ENCODE measurements at places on chromosomes 7 and 10.

- DNase-seq: no peak
Measured at GRCh38 chr7:9026121-9026520, 592.7 kb downstream of the NXPH1 start.

DNA sequence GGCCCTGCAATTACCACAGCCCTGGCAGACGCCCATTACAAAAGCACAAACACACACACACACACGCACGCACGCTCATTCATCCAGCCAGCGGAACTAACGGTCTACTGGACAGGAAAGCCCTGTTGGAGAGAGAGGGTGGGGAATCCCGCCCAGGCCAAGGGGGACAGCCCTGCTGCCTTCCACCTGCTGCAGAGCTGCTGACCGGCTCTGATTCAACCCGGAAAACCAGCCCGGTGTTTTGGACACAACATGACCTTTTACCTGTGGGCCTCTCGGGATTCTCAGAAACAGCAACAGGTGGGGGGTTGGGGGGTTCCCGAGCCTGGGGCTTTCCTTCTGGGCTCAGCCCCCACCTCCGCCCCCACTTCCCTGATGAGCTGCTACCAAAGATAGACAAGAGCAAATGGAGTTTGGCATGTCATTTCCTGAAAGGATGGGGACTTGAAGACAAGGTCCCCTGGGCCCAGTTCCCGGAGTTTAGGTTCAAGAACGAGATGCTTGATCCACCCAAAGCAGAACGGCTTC, 18.5 kb upstream of the SERPINE1 start:
- DNase-seq: no peak

DNA sequence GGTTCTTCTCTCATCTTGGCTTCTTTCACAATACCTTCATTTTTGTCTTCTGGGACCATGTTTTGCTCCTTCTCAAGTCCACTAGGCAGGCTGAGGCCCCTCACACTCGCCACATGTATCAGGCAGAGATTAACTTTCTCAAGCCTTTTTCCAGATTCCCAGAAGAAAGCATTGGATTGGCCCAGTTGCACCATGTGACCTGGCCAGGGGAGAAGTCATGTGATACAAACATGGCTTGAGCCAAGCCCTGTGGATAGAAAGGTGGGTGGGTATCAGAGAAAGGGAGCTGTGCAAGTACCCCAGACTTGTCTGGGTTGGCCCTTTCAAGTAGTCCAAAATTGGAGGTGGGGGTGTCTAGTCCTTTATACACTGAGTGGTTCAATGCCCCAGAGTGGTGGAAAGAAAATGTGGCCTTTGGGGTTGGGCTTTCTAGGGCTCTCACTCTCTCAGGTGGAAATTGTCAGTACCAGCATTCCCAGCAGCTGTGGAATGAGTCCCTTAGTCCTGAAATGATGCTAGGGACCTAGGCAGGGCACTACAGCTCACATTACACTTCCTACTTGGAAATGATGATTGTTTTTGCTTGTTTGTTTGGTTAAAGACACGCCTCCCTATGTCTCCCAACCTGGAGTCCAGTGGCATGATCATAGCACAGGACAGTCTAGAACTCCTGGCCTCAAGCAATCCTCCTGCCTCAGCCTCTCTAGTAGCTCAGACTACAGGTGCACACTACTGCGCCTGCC, 36.9 kb upstream of the C10orf67 start:
- no peak for DNase-seq

- DNase-seq: no peak
Measured at GRCh38 chr10:44333511-44333910, 51.4 kb downstream of the CXCL12 start.

DNA sequence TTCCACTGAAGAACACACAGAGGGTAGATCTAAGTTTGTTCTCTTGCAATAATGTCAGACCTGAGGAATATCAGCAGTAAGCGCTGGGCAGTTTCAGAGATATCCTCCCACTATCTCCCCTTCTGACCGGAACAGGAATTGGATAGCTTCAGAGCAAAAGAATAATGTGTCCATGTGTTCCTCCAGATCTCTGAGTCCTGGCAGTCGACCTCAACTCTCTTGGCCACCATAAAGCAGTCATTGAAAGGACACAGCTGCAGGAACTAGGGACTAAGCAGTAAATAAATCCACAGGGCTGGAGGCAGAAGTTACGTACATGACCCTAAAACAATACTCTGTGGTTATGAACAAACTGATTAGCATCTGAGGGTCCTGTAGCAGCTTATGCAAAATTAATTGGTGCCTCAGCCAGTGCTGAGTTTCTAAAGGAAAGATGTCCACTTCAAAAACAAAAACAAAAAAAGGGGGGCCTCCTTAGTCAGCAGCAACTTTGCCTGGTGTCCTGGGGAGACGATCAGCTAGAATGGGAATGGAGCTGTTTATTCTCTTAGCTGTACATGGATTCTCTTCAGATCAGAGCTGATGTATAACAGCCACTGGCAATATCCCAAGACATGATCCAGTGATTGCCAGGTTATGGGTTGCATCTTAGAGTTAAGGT, 6.4 kb upstream of the PRTFDC1 start:
- DNase-seq: no peak

DNA sequence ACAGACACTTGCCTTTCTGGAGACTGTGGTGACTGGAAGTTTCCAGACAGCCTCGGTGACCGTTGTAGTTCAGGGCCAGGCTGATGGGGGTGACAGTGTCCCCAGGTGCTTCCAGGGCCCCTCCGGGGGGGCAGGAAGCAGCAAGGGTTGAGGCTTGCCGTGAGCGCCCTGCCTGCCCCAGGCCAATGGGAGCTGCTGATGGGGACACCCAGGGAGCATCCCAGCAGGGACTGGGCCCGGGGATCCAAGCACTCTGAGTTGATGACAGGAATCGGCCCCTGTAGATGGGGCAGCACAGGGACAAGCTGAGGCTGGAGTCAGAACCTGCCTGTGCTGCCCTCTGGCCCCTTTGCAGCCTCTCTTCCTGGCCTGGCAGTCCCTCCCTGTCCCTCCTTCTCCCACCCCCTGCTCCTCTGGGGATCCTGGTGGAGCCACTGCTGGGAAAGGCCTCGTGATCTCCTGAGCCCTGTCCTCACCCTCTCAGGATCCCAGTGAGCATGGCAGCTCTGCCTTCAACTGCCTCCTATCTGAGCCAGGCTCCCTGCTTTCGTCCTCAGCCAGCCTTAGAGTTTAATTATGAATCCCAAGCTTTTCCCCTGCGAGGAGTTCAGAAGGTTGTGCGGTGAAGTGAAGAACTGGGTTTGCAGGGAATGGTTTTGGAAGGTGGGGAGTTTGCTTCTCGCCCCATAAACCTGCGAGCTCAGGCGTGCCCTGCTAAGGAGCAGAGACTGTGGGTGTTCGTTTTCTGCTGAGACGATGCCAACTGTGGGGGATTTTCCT, 84.7 kb downstream of the ADCY1 start:
- DNase-seq: no peak

- no peak for DNase-seq
Measured at GRCh38 chr7:106381252-106381651, 96.5 kb upstream of the NAMPT start.

DNA sequence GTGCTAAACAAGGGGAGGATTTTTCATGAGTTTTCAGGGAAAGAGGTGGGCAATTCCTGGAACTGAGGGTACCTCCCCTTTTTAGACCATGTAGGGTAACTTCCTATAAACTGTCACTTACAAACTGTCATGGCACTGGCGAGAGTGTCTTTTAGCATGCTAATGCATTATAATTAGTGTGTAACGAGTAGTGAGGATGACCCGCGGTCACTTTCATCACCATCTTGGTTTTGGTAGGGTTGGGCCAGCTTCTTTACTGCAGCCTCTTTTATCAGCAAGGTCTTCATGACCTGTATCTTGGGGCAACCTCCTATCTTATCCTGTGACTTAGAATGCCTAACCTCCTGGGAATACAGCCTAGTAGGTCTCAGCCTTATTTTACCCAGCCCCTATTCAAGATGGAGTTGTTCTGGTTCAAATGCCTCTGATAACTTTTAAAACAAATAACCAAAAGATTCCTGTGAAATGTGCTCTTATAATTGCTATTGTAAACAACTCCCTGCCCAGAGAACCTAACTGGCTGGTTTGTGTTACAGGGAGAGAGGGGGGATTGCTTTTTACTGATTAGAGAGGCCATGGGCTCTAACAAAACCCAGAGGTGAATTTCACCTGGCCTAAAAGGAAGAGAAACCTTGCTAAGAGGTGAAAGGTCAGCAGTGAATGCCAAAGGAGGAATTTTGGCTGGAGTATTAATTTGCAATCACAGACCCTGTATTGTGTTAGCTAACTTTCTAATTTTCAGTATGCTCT, 64.3 kb downstream of the EEPD1 start:
- DNase-seq: no peak

DNA sequence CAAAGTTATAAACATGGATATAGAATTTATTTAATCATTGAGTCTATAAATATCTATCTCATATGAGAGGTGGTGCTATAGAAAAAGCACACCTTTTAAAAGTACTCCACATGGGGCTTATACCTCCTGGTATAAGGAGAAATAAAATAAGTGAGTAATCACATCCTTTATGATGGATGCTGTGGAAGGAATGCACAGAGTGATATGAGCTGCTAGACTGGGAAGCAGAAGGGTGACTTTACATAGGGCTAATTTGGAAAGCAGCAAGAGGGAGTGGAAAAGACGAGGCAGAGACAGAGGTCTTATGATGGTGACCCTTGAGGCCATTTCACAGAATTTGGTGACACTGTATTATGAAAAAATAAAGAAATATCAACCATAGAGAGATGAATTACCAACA, 59.4 kb upstream of the AHR start:
- no peak for DNase-seq

- DNase-seq: no peak
Measured at GRCh38 chr10:124366825-124367224, 51.9 kb downstream of the OAT start.

DNA sequence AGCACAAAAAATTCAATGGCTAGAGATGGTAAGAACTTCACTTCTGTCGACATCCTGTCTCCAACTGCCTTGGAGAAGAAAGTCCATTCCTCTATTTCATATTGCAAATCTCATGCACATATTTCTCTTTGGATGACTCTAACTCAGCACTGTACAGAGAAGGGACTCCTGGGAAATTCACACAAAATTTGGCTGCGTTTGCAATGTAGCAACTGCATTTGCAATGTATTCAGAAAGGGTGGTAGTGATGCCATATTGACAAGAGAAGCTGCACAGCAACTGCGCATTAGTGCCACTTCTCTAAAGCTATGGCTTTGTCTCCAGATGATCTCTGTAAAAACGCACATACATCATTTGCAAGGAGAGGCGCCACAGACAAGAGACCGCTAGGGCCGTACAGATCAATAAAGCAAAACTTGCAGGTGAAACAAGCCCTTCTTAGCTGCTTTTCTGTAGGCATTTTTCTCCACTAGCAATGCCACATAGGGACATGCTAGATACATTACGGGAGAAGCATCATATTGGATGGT, 389.5 kb downstream of the TCERG1L start:
- no peak for DNase-seq

DNA sequence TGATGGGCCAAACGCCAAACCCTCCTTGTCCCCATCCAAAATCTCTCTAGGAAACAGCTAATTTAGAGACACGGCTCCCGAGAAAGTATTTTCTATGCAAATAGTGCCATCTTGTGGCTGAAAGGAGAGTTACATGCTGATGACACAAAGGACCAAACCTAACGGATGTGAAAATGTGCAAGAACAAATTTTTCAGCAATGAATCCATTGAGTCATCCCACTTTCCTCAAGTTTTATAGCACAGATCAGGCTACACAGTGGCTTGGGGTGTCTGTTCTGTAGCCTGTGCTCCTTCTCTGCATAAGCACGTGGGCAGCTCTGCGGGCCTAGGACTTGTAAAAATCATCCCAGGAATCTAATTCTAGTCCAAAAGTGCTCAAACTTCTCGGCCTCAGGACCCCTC, 154.8 kb upstream of the PRR15 start:
- DNase-seq: peak; percentile 16

DNA sequence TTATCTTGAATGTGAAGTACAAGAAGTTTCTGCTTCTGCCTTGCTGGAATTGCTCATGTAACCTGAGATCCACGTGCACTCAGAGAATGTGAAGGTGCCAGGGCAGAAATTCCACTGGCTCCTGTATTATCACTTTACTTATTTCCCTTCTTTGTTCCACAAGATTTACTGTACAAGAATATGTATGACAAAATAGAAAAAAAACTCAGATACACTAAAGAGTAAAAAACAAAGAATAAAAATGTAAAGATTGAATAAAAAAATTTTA, 43.0 kb downstream of the PLCE1 start:
- DNase-seq: no peak

DNA sequence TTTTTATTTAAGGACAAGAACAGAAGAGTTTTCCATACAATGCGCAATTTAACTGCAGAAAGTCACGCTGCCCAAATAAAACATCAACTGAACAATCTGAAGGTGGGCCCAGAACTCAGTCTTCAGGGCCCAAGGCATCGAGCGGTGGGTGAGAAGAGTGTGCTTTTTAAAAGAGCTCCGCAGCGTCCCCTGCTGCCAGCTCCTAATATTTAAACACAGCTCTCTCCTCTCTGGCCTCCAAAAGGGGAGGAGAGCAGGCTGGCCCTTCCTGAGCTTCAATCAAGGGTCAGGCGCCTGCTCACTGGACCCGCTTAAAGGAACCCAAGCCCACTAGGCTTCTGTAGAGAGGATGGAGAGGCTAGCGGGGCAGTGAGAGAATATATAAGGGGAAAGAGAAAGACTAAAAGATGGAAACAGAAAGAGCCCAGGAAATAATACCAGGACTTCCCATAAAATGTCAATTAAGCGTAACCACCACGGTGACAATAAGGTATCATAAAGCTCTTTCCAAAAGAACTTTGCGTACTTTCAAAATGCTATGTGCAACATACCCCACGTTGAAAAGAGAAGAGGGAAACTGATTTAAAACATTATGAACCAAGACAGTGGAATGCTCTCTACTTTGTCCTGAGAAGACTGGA, 2.8 kb downstream of the FAM53B start:
- DNase-seq: no peak

DNA sequence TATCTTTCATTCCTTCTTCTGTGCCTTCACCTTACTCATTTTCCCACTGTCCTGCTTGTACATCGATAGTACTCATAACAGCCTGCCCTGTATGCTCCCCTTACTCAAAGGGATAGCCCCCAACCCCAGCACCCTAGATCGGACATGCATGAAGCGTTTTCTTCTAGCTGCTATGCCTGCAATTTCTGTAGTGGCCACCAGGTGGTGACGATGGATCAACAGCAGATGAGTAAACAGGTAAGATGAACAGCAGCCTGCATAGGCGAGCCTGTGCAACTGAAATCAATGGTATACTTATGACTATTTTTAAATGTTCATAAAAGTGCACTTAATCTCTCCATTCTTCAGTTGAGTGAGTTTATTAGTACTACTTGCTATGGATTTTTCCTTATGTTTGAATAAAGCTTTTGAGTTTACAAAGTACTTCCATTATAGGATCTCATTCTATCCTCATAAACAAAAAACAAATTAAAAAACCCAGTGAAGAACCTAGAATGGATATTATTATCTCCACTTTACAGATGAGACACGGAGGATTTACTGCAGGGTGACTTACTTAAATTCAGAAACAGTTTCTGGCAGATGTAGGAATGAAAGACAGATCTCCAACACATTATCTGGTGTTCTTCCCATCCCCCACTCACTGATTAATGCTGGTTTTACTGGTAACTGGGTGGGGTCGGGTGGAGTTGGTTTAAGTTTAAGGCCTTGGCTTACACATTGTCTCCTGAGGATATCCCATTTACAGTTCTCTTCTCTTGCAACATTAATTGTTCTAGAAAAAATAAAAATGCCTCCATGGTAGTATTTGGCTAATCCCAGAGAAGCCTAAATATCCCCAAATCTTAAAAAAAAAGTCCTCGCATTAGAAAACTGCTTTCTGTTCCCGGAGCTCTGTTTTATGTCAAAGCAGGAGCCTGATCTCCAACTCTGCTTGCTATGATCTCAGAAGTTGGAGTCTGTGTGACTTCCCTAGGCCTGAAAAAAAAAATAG, 222.1 kb downstream of the GLI3 start:
- DNase-seq: no peak
